ENCODE measurements at places on chromosomes 1 and 21. TPM values are rescaled to one million over a fixed set of nuclear protein-coding genes. Genes with fewer than 3 reads are reported as not detected.

The GSTM5 gene
- polyA plus RNA-seq = 92.1 TPM

The PLA2G2C gene
- polyA plus RNA-seq = 0.11 TPM

DNA sequence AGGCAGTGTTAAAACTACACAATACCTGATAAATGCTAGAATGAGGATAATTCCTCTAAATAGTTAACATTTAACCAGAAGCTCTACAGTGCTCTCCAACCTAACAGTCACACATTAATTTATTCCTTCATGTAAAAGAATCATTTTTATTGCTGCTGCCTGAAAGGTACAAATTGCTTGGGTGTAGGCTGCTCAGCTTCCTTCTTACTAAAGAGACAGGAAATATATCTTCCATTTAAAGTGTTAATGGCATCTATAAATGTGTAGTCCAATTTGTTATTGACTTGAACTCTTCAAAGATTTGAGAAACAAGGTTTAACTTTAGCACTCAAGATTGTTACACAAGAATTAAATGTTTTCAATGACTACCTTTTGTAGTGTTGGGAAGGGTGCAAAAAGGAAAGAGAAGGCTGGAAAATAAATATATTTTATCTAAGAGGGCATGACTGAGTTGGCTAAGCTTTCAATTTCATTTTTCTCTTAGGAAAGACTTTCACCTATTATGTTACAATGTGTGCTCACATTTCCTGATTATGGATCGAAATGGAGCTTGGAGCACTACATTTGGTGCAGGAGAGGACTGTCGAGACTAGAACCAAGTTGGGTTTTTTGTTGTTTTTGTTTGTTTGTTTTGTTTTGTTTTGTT lies 105.5 kb upstream of the CACYBP start:
- DNase-seq = no peak

GRCh38 chr1:20361805-20362381 lies 71.2 kb downstream of the VWA5B1 start:
- DNase-seq = no peak

DNA sequence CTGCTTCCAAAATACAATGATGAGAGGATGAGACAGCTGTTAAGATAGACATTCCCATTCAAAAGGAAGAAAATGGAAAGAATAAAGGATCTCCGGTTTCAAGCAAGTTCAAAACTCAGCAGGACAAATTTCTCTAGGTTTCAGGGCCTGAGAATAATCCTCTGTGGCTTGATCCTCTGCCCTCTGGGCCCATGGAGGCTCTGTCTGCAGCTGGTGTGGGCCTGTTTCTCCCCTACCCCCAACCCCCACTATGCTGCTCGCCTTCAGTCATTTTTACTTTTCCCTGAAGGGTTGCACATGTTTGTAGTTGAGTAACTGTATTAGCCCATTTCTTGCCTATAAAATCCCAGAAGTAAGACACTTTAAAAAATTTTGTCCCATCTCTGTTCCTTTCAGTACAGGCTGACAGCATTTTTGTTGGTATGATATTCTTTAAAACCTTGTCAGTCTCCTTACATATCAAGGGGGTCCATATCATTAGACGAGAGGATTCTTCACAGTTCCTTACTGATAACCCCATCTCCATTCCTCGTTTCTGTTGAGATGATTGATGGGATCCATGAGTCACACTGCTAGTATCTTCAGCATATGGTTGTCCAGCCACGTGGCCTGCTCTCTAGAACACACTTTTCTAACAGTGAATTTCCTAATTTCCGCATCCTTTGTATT lies 10.5 kb downstream of the ZMYM4 start:
- no peak for DNase-seq

GRCh38 chr21:41460578-41461527 lies 34.8 kb downstream of the MX1 start:
- DNase-seq = peak; percentile 42

- DNase-seq = peak; percentile 12
Measured at GRCh38 chr1:208731981-208732821, 488.0 kb upstream of the PLXNA2 start.

GRCh38 chr1:59340411-59341307 lies 43.8 kb downstream of the FGGY start:
- DNase-seq = no peak

DNA sequence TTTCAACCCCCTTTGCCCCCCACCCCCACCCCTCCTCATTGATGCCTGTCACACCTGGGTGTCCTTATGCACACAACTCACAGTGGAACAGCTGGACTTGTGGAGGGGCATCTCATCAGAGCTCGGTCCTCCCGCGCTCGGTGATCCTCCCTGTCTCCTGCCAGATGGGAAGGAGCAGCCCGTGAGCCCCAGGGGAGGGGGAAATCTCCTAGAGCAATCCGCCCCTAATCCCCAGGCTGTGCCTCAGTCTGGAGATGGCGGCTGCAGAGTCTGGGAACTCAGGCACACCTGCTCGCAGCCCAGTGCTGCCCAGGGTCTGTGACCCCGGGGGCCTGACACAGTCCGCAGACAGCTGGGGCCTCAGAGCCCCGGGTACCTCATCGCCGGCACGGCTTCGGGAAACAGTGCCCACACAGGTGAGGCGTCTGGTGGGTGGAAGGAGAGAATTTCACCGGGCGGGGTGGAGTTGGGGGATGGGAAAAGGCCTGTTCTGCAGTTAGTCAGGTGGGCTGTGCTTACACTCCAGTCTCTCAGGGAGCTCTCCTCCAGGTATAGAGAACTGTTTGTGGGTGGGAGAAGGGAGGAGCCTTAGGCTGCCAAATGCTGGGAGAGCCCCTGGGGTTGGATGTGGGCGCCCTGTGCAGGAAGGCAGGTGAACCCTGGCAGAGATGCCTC lies 29.3 kb downstream of the TMCC2 start:
- no peak for DNase-seq

All from right lung (tissue), 10 donors.